ENCODE measurements at places on chromosomes 3 and 15.
A peak's percentile ranks its signal among the peaks of the same experiment; 100 is the strongest.

- no peak for DNase-seq
These were observed 120.2 kb downstream of the CNTN4 start for GRCh38 chr3:2218816-2219215.

DNA sequence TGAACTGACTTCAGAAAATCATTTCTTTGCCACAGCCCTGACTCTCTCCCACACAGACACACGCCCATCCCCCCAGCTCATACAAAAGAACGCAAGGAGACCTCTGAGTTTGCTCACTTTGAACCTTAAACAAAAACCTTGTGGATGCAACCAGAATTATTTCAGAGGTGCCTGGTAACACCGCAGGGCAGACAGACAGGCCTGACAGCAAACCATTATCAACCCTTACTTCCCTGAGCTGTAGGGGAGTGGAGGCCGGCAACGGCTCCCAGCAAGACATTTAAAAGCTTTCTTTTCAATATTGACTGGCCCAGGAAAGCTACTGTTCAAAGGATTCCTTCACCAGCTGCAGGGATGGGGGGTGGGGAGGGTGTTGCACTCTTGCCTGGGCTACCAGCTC lies 2.0 kb upstream of the EFCC1 start:
- no peak for DNase-seq

DNA sequence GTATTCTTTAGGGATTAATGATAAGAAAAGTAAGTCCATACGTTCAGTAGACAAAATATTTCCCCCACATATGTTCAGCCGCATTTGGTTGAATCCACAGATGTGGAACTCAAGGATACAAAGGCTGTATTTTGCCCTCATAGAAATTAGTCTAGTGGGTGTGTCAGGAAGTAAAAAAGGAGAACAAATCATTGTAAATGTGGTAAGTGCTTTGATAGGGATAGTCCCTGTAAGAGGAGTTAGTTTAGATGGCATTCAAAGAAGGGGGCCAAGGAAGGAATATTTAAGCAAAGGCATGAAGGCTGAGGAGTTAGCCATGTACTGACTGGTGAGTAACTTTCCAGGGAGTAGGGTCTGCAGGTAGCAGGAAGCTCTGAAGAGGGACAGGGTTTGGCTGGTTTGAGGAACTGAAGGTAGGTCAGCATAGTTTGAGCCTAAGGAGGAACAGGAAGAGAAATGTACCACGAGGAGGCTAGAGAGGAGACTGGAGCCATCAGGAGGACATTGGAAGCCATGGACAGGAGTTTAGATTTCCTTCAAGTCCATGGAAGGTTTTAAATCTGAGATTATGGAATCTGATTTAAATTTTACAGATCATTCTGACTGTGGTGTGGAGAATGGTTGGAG lies 98.8 kb downstream of the MME start:
- no peak for DNase-seq

GRCh38 chr3:98556164-98557130 lies 24.7 kb downstream of the GPR15 start:
- peak; percentile 62 for DNase-seq

DNA sequence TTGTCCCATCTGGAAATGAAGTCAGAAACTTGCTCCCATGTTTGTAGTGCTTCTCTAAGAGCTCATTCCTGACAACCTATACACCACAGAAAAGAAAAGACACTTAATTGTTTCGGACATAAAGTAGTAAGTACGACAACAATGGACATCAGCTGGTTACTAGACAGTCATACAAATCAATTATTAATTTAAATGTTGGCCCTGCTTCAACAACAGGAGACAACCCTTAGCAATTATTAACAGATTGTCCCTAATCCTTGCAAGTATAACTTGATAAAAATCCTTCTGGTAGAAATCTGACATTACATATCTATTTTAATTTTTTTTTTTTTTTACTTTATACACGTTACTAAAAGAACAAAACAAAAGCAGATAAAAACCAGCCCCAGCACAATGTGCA lies 29.8 kb downstream of the ERICH6 start:
- DNase-seq: no peak

GRCh38 chr15:27757052-27757451 lies 342.1 kb downstream of the OCA2 start:
- no peak for DNase-seq

- no peak for DNase-seq
These were observed 31.9 kb downstream of the PCCB start for GRCh38 chr3:136281966-136282520.

DNA sequence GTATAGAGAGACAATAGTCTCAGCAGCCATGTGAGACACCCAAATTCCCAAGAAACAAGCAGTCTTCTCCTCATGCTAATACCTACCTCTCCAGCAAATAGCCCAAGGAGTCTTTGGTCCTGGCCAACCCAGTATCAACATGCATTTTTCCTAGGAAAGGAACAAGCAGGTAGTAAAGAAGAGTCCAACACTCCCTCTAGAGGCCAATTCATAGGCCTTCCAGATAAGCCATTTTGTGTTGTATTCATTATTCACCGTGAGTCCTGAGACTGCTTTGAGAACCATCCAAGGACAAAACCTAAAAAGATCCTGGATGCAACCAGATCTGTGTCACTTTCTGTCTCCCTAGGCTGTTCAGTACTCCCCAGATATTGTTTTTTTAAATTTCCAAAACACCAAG lies 63.6 kb upstream of the SNTN start:
- DNase-seq: no peak

GRCh38 chr3:193932576-193932975 lies 203.4 kb upstream of the HES1 start:
- no peak for DNase-seq

DNA sequence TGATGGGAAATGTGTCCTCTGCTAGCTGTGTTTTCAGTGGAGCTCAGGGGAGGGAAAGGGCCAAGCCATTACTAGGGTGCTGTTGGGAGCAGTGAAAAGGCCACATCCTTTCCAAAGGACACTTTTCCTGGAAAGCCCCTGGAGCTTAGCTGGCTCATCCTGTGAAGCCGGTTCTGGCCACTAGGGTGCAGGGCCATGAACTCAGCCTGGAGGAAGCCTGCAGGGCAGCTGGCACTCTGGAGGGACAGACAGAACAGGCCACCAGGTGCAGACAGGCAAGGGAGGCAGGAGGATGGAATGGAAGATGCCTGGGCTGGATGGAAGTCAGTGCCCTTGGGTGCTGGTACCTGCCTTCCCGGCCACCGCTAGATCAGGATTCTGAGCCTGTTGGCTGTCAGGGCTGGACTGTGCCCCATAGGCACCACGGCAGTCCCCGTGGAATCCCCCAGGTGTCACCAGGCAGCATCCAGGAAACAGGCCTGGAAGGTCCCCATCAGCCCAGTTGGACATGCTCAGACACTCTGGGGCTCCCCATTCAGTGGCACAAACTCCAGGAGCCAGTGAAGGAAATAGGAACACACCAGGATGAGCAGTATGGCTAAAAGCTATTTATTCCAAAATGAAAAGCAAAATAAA lies 76.2 kb upstream of the C2CD4B start:
- DNase-seq: no peak

DNA sequence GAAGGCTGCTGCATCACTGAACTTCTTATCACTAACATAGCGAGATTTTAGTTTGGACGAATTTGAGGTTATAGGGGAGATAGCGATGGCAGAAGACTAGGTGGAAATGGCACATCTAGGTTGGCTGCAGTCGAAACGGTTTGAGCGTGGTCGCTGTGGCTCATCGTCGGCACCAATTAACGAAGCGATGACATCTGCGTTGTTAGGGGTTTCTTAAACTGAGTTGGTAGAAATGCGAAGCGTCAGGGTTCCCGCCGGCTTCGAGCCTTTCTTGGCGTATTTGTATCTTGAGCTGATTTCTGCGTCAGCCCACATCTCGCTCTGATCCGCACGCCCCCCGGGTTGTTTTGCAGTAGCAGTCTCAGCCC lies 319 bp downstream of the LNP1 start:
- peak; percentile 36 for DNase-seq

GRCh38 chr3:194494951-194495374 lies 8.2 kb upstream of the ATP13A3 start:
- no peak for DNase-seq

DNA sequence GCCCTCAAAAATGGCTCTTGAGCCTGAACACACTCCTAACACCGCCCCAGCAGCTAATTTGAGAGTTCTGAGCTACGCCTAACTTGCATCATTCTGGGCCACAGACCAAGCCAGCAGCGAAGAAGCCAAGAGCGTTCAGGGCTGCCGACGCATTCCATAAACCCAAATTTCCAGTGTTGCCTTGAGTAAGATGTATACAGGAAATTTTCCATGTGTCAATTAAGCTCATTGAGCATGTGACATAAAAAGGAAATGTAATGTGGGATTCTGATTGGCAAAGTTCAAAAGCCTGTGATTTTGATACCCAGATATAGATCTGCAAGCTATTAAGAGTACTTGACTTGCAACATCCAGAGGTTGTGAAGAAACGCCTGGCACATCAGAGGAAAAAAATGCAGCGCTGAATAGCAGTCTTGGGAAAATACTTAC lies 148.6 kb upstream of the NR2F2 start:
- DNase-seq: no peak

DNA sequence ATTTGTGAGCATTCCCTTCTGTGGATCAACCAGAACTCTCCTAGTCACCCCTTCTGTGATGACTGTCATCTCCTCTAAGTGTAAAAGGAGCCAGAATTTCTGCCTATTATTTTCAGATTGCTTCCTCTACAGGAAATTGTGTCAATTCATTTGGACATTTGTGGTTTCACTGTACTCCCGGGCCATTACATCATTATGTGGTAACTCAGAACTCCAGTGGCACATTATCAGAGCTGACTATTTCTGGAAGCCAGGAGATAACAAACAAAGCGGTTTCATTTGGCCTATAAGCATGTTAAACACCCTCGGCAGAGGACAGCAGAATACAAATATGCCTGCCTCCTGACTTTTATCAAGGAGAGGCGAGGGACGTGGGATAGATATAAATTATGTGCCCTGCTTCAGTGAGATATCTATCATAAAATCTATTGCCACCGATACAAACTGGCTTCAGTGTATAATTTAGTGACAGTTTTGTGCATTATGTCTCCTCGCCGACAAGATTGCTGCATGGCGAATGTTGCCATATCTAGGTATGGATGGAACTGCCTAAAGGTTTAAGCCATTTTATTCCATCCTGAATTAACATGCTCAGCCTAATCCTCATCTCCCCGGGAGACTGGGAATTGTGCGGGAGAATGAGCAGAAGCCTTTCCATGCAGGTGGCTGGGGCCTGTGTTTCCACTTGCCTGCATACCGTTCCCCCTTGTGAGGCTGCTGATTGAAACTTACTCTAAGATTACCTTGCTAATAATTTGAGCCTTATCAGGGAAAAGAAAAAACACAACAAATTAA lies 193.4 kb upstream of the SEMA6D start:
- no peak for DNase-seq

GRCh38 chr3:158617982-158618875 lies 26.1 kb upstream of the GFM1 start:
- DNase-seq: no peak

GRCh38 chr3:49498239-49498638 lies 28.2 kb downstream of the DAG1 start:
- no peak for DNase-seq

DNA sequence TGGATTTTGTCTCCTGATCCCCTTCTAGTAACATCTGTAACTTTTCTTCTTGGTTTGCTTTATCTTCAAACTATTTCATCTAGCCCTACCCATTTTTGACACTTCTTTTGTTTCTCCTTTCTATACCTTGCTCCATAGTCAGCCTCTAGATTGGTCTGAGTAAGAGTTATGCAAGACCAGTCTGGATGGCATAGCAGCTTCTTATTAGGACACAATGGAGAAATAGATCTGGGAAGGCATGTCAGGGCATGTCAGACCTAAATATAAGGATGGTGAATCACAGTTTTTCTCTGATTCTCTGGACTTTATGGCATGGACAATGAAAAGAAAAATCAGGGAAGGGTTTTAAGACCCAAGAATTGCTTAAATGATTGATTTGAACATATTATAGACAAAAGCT lies 452.5 kb downstream of the RAP2B start:
- no peak for DNase-seq

GRCh38 chr15:64845183-64845611 lies 3.5 kb downstream of the PLEKHO2 start:
- DNase-seq: no peak

DNA sequence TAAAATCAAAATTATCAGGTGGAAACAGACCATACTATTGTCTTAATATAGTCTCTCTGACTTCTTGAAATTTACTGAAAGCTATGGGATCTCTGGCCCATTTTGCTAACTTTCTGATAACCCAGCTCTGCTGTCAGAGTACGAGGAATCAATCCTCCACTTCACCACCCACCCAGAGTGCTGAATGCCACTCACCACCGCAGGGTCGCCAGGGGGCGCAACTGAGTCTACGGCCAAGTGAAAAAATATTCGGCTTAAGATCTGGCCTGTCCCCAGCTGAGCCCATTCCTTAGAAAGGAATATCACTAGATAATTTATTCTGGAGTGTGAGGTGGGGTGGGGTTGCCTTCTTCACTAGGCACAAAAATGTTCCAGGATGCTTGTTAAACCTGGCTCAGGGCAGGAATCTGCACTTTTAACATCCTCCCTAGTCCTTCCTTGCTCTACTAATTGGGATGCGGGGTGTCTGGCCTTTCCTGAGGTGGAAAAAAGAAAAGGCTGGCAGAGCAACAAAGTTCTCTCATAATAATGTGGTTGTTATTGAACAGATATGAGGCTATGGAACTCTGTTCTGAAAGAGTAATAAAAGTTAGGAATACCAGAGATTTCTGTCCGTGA lies 520.6 kb downstream of the MFSD1 start:
- DNase-seq: peak; percentile 7

DNA sequence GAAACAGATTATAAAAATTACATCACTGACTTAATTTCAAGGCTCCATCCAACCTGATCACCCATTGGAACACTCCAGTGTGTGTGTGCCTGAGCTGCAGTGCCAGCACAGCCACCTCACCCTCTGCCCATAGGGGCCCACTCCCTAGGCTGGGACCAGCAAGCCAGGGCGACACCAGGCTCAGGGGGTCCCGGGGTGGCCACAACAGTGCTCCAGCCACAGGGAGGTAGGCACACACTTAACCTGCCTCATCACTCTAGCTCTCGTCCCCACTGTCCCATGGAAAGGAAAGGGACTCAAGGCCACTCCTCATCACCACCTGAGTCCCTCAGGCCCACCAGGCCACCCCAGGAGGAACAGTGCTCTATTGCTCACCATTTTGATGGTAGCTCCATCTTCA lies 24.9 kb downstream of the ZXDC start:
- no peak for DNase-seq

GRCh38 chr3:139118835-139119234 lies 74.1 kb upstream of the PRR23C start:
- DNase-seq: no peak

- DNase-seq: no peak
These were observed 33.6 kb downstream of the USF3 start for GRCh38 chr3:113662824-113663223.

DNA sequence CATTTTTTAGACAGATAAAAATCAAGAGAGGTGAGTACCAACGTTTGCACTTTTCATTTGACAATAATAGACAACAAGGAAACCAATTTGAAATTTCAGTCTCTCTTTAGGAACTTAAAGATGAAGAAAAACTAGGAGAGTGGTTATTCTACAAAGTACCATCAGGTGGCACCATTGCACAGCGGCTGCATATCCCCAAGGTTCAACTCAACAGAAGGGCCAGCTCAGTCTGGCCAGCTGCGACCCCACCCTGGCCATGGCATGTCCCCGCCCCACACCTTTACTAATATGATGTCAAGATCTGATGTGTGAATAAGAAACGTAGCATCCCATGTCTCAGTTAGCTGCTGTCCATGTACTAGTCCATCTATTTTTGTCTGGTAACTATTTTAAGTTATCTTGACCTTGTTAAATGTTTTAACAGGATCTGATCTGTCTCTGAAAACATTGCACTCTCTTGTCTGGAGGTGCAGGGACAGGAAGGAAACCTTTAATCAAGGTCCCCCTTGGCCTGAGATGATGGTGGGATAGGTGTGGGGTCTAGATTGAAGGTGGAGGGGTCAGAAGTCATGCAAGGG lies 35.5 kb upstream of the CGNL1 start:
- peak; percentile 7 for DNase-seq

Data from stimulated activated CD4-positive, alpha-beta T cell treated with anti-CD3 and anti-CD28 coated beads, Interleukin-12 subunit alpha, Interleukin-12 subunit beta, amount 100 ng/mL, for 48 hours (primary cell).